ENCODE measurements at places on chromosomes 1 and 21.
A peak's percentile ranks its signal among the peaks of the same experiment; 100 is the strongest.

GRCh38 chr1:94746635-94747525 is 73.3 kb upstream of the SLC44A3 start:
- no peak for DNase-seq

- peak; percentile 14 for DNase-seq
Observed at GRCh38 chr1:233252441-233252840, 43.1 kb downstream of the PCNX2 start.

DNA sequence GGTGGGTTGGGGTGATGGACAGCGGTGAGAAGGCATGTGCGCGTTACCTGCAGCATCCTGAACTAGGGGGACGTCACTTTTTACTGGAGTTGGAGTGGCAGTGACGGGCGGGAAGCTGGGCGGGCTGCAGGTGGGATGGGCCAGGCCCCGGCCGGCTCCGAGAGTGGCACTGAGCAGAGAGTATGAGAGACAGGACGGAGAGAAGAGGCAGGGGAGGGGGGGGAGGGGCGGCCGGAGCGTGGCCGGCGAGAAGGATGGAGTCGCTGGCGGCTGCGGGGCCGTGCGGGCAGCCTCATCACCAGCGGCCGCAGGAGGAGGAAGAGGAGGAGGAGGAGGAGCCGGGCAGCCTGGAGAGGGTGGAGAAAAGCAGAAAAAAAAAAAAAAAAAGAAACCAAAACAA is 154.5 kb downstream of the CASZ1 start:
- no peak for DNase-seq

- DNase-seq, result no peak
Observed at GRCh38 chr1:76957961-76958360, 90.7 kb downstream of the ST6GALNAC5 start.

- DNase-seq, result peak; percentile 80
Observed at GRCh38 chr1:145845514-145846161, at the start of gene NUDT17. Gene NUDT17, plus strand, starts transcription at chr1:145845630. Its CDS starts 11 bp downstream, at chr1:145845641.

DNA sequence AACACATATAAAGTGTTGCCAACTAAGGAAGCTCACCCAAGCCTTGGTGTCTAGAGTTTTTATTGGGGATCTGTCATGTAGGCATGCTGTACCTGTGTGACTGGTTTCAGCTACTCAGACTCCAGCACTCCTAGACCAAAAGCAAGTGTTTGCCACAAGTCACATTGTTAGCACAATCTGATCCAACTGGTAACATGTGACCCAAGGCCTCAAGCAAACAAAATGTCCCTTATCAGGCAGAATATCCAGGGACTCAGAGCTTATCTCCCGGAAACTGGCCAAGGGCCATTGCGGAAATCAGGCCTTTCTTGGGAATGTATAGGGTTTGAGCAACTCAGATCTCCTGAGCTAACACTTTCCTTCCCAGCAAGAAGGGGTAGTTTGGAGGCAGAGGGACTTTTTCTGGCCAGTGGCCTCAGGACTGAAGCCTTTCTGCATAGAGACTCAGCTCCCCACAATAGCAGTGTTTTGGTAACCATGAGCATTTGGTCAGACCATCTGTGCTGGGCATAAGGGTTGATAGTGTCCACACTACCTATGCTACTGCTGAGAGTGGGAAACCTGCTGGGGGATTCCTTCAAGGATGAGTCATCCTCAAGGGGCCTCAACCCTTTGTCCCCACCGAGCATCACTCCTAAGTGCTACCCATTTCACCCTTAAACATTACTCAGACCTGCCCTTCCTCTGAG is 29.6 kb downstream of the NHLH2 start:
- DNase-seq, result peak; percentile 67

DNA sequence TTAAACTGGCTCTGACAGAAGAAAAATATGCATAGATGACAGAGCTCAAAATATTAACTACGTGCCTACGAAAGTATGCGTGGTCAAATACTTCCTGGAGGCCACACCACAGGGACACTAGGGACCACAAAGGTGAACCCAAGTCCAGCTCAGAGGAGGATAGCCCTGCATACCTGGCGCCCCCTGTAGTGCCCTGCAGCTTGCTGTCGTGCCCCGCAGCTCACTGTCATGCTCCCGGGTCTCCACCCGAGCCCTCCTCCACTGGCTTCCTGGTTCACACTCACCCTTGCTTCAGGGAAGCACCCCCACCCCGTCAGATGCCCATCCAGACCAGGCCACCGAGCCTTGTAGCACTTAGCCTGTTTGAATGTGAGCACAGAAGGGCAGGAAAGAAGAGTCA is 16.7 kb upstream of the NADK start:
- no peak for DNase-seq

Data from transverse colon (tissue), 4 donors.